A673 (cell line): ENCODE measurements at places on chromosomes 3 and 15.

DNA sequence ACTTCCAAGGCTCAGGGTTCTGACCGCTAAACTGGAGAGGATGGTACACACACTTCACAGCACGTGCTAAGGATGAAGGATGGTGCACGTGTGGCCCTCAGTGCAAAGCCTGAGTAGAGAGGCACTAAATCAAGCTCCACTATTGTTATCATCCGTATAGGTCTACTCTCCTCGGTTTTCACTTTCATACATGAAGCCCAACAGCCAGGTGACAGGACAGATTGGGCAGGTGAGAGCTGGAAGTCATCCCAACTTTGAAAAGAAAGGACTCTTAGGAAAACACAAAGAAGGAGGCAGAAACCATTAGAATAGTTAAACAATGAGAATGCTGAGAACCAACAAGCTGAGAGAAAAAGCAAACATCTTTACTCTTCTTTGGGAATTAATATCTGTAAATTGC lies 21.1 kb downstream of the MAGI1 start:
- DNase-seq = no peak

GRCh38 chr3:58021962-58022361 lies 13.7 kb downstream of the FLNB start:
- no peak for DNase-seq

DNA sequence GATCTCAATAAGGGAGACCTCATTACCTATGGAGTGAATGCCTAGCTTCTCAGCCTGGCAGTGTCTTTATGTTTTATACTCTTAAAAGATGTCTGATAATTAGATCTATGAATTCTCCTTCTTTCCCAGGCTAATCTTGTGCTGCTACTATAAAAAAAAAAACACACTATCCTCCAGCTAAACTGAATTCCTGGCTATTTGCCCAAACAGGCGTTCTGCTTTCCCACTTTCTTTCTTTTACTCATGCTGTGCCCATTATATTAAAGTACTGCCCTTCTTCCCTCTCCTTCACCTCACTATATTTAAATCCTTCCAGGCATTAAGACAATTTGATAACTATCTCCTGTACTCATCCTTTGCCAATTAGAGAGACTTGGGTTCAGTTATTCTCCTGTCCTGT lies 1134.9 kb downstream of the ROBO2 start:
- peak; percentile 25 for DNase-seq

- peak; percentile 67 for DNase-seq
Measured at GRCh38 chr3:27591312-27592210, 107.4 kb upstream of the SLC4A7 start.

- DNase-seq = no peak
Measured at GRCh38 chr15:50124631-50125030, 5.6 kb upstream of the ATP8B4 start.

- DNase-seq = no peak
Measured at GRCh38 chr3:174710612-174711011, 148.5 kb upstream of the NAALADL2 start.

DNA sequence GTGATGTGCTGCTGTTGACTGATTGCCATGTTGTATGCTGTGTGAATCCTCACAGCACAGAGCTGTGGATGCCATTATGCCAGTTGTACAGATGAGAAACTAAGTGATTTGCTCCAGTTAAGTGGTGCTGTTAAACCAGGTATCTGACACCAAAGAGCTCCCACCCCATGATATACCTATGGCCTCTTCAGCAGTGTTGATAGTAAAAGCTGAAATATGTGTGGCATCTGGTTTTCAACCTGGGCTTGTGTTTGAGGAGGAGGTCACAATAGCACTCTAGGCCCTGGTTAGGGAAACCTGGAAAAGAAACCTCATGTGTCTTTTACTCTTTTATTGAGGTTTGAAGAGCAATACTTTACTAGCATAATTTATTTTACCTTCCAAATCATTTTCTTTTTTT lies 21.4 kb downstream of the RAD54L2 start:
- DNase-seq = no peak
